ENCODE measurements at places on chromosomes 2 and 18. TPM values are rescaled to one million over a fixed set of nuclear protein-coding genes. Genes with fewer than 3 reads are reported as not detected.

DNA sequence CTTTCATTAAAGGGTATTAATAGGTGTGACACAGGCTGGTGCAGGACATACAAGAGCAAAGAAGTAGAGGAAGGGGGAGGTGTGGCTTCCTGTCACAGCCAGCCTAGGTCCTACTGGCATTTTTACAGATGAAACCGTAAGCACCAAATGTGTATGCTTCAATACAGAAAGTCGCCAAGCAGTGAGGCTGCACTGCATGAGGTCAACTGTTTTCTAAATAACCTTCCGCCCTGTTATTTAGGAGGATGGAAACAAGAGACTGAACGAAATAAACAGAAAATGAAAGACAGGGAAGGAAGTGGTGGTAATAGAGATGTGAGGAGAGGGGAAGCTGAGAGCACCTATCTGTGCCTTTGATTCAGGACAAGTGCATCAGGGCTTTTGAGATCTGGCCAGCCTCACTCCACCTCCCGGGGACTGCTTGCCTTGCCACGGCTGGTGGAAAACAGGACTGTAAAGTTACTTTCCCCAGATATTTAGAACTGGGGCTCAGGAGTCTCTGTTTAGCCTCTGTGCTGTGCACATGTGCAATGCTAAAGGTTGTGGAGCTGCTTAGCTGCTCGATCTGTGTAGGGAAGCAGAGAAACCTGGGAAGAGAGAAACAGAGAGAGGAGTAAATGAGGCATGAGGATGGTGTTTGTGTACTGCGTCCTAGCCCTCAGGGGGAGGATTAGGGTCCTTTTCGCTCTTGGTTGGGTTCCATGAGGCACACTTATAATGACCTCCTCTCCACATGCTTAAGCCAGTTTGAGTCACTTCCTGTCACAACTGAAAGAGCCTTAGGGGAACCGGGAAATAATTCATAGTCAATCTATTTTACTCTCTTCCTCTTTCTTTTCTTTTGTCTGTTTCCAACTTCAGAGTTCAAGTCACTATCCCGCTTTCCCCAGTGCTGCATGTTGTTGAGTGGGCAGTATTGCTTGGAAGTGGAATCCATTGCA lies 62.3 kb upstream of the BOD1L2 start:
- no peak for DNase-seq

DNA sequence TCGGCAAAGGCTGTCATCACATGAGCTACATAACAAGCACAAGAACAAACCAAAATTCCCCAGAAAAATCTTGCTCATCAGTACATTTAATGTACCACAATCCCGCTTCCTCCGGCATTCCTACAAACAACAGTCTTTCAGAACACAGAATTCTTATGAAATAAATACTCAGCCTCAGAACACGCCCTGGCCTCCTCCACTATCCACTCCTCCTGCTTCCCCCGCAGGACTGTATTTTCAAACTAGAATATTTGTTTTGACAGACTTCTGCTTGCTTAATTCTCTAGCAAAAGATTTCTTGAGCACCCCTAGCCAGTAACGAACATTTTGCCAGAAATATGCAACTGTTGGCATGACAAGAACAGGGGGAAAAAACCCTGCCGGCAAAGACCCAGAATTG lies 131.2 kb downstream of the THADA start:
- no peak for DNase-seq

GRCh38 chr18:32441533-32441932 lies 29.1 kb downstream of the GAREM1 start:
- no peak for DNase-seq

DNA sequence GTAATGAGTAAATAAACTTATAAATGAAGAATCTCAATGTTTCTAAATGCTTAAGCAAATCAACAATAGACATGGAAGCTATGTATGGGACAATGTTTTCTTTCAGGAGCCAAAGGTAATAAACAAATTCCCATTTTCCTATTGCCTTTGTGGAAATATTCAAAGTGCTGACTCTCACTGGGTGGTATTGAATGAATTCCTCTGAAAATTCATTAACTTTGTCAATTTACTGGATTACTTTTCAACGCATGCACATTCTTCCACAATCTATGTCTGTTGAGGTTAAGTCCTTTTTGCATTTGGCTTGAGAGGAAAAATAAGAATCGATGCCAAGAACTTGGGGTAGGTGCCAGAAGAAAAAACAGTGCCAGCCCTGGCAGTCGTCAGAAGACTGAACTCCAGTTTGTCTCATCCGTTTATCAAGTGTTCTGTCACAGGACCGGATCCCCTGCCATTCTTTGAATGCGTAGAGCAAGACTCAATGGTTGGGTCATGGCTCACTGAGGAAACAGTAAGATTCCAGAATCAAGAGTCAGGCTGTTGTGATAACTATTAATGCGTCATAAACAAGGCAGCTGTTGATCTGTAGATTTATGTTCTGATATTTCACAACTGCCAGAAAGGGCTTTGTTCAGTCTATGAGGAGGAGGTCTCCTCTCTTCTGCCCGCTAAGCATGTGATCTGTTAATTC lies 133.3 kb downstream of the GFPT1 start:
- no peak for DNase-seq

- no peak for DNase-seq
Observed at GRCh38 chr2:237271698-237272652, 142.0 kb downstream of the COL6A3 start.

GRCh38 chr2:221085341-221085900 lies 486.7 kb downstream of the EPHA4 start:
- no peak for DNase-seq

DNA sequence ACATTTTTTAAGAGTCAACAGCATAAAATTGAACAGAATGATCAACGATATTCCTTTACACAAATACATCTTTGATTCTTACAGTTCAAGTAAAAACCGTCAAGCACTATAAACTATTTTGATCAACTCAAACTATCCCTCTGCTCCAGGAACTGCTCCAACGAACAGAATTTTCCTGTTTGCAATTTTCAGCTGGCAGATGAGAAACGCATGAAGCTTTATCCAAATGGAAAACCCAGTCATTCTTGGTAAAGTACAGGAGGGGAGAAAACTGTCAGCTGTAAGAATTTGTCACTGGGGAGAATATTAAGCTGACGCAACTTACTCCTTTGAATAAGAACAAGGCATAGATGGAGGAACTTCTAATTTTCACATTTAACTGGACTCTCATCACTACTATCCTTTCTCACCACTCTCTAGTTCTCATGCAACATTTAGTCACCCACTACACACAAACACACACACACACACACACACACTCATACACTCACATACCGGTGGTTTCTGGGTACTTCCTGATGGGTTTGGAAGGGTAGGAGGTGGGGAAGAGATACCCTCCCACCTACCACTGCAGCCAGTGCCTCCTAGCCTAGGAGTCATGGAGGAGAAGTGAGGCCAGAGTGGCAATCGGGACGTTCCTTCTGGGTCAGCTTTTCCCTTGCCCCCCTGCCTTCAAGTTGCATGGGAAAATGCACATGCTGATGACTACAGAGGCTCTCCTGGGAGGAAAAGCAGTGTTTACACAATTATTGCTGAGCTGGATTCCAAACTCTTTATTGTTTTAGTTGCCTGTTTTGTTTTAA lies 54.0 kb upstream of the SPATS2L start:
- DNase-seq, result no peak

DNA sequence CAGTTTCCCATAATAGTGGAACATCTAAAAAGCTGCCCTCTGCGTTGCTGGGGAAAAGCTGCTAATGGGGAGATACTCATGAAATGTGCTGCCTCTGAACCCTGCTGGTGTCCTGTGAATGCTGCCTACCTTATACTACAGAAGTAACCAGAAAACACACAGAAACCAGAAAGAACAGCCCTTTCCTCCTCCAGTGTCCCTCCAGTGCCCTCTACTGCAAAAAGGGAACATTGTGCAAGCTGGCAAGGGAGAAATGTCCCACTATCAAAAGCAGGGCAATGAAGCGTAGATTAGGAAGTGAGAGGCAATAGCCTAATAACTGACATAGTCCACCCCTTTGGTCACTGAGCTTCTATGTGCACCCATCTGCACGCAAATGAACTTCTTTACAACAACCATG lies 162.7 kb upstream of the ETAA1 start:
- DNase-seq, result no peak

DNA sequence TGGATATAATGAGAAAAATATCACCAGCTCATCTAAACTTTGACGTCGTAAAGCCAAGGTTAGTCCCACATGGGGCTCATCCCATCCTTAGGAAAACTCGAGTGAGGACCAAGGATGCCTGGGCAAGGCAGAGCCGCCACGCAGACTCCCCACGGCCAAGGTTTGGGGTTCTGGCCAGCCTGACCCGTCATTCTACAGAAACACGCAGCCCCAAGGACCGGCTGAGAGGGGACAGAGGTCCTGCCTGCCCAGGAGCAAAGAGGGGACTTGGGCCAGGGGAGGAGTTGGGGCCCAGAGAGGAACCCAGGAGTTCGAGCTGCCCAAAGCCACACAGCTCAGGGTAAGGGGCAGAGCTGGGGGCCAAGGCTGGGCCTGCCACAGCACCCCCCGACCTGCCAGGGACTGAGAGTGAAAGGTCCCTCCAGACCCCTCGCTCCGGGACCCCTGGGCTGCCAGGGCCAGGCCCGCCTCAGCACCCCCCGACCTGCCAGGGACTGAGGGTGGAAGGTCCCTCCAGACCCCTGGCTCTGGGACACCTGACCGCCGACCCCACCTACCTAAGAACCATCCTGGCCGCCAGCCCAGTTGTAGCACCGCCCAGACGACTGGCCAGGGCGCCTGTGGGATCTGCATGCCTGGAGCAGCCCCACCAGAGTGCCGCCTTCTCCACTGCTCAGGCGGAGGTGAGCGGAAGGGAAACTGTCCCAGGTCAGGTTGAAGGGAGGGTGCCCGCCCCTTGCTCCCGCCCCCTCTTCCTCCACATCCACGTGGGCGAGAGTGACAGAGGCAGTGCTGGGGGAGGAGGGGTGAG lies at the start of gene PDCD1:
TSS of gene PDCD1 (minus strand) at position 689 of the 811 bp plus-strand sequence. CDS start at position 633, 56 bp downstream.
- peak; percentile 4 for DNase-seq

GRB14 gene
- 5.8 TPM for total RNA-seq

Measured in endothelial cell (in vitro differentiated cells).